ENCODE measurements at places on chromosomes 11 and 22.

GRCh38 chr11:132185726-132186592 is 815.5 kb downstream of the NTM start:
- DNase-seq = no peak

- no peak for DNase-seq
Measured at GRCh38 chr11:19924311-19924710, 211.7 kb downstream of the NAV2 start.

GRCh38 chr11:62004473-62004872 is 37.0 kb upstream of the FTH1 start:
- no peak for DNase-seq

DNA sequence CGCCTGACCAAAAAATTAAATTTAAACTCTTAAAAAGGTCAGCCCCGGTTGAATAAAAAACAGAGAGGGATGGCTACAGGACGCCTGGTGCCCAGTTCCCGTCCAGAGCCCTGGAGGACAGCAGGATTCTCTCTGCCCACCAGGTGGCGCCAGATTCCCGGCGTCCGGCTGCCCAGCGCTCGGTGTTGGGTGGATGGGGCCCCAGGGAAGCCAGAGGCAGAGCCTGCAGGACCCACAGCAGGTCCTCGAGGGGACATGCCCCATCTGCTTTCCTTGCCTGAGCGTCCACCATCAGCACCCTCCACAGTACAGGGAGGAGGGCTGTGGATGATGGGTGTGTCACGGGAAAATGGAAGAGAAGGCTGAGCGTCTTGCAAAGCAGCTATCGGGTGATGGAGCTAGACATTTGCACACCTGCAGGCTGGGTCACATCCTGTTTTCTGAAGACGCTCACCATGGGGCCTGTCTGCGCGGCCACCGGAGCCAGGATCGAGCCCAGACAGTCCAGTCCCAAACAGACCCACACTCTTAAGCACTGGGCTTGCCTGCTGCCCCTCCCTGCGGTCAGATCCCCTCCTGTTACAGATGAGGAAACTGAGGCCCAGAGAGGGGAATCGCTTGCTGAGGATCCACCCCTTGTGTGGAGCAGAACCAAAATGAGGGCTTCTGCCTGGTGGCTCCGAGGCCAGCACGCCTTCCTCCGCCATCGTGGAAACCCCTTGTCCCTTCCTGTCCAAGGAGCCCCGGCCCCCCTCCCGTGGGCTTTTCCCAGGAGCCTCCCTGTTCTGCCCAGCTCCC is 18.5 kb upstream of the CBX7 start:
- DNase-seq = peak; percentile 76

DNA sequence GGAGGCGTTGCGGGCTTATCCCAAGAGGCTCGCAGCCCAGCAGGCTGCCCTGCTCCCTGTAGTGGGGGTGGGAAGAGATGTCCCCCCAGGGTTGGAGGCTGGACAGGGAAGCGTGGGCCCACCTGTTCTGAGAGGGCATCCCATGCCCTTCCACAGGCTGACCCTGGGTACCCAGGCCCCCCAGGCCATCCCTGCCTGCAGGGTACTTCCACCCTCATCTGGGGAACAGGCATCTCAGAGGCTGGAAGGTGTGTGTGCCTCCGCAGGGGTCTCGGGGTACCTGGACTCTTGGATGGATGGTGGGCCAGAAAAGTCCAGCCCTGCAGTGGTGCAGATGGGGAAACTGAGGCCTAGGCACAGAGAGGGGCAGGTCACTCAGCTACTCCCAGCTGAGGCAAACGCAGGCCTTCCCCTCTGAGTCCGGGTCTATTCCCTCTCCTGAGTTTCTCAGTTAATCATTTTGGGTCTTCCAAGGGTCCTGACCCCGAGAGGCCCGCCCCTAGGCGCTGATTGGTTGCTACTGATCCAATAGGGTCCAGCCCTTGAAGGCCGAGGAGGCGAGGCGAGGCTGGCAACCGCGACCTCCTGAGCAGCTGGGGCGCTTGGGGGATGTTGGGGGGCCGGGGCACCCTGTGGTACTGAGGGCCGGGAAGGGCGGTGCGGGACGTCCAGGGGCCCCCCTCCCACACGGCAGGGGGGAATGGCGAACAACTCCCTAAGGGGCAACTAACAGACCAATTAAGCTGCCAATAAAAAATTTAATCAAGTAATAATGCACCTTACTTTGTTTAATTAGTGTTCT is 23.8 kb downstream of the FLRT1 start:
- DNase-seq = no peak

- no peak for DNase-seq
Measured at GRCh38 chr11:91199866-91200265, 977.0 kb upstream of the CHORDC1 start.

- DNase-seq = no peak
Measured at GRCh38 chr11:114392735-114393667, 7.3 kb downstream of the C11orf71 start.

GRCh38 chr11:107017104-107017432 is 1.2 kb downstream of the GUCY1A2 start:
- DNase-seq = no peak

- DNase-seq = no peak
Measured at GRCh38 chr11:119361056-119361787, 14.7 kb upstream of the MFRP start.
